Psoas muscle (tissue), 8 donors: ENCODE measurements at places on chromosomes 2 and 18.
A peak's percentile ranks its signal among the peaks of the same experiment; 100 is the strongest.

- peak; percentile 58 for DNase-seq
Observed at GRCh38 chr2:120596191-120596811, 139.4 kb upstream of the GLI2 start.

- DNase-seq, result no peak
Observed at GRCh38 chr2:190789074-190790004, 91.3 kb upstream of the GLS start.

GRCh38 chr2:207813942-207814341, 44.2 kb upstream of the FZD5 start:
- no peak for DNase-seq

GRCh38 chr18:3205239-3205638, 14.5 kb downstream of the MYOM1 start:
- no peak for DNase-seq

DNA sequence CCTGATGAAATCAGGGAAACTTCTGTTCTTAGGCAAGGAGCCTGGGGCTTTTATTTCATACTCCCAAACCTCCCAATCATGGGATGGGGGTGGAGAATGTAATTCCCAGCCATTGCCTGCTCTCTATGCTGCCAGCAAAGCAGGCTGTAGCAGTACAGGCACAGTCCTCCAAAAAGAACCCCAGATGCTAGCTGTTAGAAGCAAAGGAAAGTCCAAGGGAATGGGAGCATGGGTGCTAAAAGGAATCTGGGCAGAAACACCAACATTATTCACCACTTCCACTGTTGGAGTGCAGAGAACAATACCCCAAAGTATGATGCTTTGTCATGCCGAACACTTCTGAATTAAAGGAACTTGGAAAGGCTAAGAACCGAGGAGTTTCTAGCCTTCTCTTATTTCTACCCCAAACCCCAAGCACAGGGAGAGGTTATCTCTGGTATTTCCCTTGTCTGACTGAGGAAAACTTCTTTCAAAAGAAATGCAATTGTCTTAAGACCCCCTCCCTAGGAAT, 24.7 kb downstream of the MDH1 start:
- DNase-seq, result no peak

GRCh38 chr2:48943436-48943835, 187.9 kb upstream of the LHCGR start:
- DNase-seq, result no peak

- DNase-seq, result no peak
Observed at GRCh38 chr2:42142547-42143184, 26.5 kb upstream of the EML4 start.

DNA sequence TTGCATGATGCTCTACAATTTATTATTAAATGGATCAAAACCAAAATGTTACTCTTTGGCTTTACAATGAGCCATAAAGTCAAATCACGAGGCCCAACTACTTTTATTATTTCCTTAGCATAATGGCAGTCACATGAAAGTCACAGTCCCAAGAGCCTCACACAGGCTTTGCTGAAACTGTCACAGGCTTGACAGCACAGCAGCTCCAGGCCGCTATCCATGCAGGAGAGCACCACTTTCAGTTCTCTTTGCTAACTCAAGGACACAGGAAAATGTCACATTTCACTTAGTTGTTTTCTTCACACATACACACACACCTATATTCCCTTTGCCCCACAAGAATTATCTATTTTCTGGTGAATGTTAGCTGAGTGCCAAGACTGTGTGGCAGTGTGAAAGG, 11.1 kb upstream of the MSGN1 start:
- DNase-seq, result no peak

- no peak for DNase-seq
Observed at GRCh38 chr2:16653799-16654198, 11.8 kb downstream of the CYRIA start.

GRCh38 chr2:202450785-202451184, 74.7 kb downstream of the BMPR2 start:
- DNase-seq, result no peak

DNA sequence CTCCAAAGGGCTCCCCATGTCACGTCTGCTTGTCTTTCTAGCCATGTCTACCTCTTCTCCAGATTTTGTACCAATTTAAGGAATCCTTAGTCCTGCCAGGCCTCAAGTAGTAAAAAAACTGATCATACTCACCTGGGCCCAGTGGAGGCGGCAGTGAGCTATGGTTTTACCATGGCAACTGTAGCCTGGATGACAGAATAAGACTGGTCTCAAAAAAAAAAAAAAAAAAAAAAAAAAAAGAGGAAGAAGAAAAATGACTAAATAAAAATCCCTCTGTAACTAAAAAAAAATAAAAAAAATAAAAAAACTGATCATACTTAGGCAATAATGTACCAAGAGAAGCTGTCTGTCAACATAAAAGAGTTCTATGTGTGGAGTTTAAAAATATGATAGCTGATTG, 221.6 kb downstream of the NR4A2 start:
- DNase-seq, result no peak

DNA sequence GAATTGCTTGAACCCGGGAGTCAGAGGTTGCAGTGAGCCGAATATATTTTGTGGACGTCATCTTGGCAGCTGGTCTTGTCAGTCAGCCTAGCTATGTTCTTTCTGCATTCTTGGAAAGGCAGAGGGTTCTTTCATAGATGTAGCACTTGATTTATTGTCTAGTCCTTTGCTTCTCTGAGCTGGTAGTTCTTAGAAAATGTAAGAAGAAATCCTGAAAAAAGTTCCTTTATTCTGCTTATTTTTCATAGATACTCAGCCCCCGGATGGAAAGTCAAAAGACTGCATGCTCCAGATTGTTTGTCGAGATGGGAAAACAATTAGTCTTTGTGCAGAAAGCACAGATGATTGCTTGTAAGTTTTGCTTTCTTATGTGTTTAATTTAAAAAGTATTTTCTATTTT, 21.3 kb downstream of the PLEKHB2 start:
- no peak for DNase-seq

GRCh38 chr2:217746808-217747207, 256.0 kb downstream of the TNS1 start:
- no peak for DNase-seq

- DNase-seq, result no peak
Observed at GRCh38 chr18:75524181-75524580, 96.7 kb upstream of the SMIM21 start.

- DNase-seq, result no peak
Observed at GRCh38 chr18:69330385-69331005, 70.2 kb upstream of the DOK6 start.

- DNase-seq, result no peak
Observed at GRCh38 chr2:100956081-100956480, 46.0 kb upstream of the RPL31 start.

DNA sequence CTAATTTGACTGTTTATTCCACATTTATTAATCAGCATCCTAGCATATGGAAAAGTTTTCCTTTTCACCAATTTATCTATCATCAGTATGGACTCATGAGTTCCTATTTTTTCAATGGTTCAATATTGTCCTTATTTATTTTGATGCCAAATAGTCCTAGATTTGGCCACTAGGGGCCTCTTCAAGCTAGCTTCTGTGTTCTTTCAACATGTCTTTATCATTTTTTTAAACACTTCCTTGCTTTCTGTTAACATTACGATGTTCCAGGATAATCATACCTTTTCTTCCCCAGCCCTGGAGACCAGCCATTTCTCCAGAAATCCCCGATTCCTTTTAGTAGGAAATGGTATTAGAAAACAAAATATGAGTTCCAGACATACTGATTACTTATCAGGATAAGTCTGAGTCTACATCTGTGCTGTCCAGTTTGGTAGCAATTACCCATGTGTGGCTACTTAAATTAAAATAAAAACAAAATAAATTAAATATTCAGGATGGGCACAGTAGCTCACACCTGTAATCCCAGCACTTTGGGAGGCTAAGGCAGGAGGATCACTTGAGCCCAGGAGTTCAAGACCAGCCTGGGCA, 70.6 kb downstream of the RPE start:
- DNase-seq, result no peak

DNA sequence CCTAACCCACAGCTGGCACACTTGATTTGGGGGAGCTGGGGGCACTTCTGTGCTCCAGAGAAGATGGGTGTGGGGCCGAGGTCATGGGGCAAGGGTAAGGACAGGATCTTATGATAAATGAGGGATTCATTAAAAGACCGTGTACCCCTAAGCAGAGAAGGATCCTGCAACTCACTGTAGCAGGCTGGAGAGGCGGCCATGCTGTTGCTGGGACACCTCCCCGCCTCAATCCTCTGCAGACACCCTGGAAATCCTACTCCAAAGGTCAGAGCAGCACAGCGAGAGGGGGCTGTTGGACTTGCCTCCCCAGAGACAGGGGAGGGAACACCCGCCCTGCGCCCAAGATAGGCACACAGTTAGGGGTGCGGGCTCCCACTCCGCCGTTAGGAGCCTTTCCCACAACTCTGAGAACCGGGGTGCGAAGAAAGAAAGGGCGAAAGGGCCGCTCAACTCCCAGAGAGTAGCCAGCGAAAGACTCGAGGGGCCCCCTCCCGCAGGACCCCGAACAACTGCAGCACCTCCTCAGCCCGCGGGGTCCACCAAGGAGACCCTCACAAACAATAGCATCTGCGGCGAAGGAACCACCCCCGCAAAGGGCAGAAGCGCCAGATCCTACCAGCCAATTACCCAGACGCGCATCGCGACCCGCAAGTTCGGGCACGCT, 1.4 kb downstream of the PARD6G start:
- no peak for DNase-seq

DNA sequence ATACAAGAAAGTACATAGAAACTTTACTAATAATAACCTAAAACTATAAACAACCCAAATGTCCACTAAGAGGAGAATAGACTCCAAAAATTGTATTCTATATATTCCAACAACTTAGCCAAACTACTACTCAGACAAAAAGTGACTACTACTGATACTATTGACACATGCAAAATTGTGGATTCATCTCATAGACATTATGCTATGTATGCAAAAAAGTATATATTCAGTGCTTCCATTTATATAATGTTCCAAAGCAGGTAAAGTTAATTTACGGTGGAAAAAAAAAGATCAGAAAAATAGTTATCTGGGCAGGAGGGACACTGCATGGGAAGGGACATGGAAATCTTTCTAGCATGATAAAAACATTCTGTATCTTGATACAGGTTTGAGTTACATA, 62.0 kb upstream of the SRD5A2 start:
- no peak for DNase-seq

- no peak for DNase-seq
Observed at GRCh38 chr2:179612591-179613298, 248.7 kb downstream of the ZNF385B start.

GRCh38 chr2:108612514-108613183, 78.4 kb downstream of the LIMS1 start:
- DNase-seq, result no peak

DNA sequence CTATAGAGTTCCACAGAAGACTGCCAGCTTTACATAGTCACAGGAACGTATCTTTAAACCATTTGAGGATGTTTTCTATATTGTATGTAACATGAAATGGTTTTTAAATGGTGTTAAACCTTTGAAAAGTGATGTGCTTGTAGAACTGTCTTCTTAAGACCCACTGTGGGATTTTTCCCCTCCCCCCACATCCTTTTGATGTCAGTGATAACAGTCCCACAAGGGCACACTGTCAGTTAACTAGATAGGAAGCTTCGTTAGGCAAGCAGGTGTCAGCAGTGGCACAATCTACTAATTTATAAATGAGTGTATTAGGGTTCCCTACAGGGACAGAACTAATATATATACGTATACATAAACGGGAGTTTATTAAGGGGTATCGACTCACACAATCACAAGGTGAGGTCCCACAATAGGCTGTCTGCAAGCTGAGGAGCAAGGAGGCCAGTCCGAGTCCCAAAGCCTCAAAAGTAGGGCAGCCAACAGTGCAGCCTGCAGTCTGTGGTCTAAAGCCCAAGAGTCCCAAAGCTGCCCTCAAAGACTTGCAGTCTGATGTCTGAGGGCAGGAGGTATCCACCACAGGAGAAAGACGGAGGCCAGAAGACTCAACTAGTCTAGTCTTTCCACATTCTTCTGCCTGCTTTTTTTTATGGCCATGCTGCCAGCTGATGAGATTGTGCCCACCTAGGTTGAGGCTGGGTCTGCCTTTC, 23.8 kb upstream of the HNRNPLL start:
- DNase-seq, result no peak

DNA sequence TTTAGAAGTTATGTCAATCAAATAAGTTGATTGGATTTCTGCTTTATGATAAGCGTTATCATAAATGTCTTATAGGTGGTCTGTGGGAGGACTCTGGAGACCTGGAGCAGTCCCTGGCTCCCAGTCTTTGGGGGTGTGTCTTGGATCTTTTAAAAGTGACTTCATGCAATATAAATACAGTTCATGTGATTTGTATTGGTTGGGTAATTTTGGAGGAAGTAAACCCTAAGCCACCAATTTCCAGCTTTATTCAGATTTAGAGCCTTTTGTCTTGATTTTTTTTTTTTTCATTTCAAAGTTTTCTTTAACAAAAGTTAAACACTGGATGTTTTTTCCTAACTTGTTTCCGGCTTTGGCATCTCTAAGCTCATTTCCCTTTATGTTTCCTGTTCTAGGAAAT, 68.8 kb downstream of the MAP4K4 start:
- DNase-seq, result no peak

DNA sequence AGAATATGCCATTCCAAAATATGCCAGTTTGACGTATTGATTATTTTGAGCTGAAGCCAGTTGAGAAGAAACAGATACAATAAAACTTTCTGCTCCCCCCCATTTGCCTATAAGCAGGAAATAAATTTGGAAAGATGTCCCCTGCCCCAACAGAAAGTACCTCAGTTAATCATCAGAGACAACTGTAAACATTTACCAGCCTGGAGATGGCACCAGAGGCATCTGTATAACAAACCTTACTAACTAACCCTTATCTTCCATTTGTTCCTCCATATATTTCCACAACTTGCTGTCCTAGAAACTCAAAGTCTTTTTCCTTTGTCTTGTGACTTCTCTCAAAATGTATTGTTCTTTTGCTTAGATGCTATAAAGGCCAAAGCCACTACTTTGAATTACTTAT, 93.8 kb downstream of the AKAIN1 start:
- no peak for DNase-seq

- no peak for DNase-seq
Observed at GRCh38 chr2:128631698-128632500, 313.2 kb upstream of the HS6ST1 start.

DNA sequence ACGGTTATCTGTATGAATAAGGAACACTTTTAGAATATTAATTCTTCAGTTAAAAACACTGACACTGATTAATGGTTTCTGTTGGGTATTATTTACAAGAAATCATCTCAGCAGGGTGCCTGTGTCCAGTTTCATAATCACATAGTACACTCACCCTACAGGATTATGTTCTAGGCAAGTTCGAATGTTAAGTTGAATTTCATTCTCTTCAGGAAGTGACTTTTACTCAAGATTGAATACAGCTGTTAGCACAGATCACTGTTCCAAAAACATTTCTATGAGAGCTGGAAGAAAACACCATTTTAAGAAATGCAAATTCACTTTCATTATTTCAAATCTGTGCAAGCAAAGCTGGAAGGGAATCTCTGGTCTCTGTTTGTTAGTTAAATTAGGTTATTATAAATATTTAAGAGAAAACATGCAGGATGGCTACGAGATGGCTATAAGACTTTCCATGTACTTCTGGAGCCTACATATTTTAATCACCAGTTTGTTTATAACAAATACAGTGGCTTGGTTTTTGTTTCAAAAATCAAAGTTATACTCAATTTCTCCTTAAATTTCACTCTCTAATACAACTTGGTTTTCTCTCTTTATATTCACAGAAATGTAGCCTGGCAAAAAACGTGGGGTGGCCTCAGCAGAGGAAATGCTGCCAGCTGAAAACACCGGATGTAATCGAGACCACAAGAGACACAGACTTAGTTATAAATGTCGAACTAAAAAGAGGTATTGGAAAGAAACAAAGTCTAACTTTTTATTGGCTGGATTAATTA, 65.8 kb downstream of the RBMS1 start:
- no peak for DNase-seq
